ENCODE measurements at places on chromosomes 13 and 19.

DNA sequence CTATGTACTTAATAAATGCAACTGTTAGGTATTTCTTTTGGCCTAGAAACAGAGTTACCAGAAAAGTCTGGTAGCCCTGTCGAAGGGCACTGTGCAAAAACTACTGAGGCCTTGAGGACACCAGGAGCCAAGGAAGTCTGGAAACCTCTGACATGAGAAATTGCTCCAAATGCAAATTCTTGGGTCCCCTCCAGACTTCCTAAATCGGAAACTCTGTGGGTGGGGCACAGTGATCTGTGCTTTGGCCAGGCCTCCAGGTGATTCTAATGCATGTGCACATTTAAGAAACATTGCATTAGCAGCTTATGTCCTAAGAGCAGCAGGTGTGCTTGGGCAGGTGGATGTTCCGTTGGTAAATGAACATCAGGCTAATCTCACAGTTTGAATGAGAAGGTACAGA is 50.0 kb downstream of the STARD13 start:
- no peak for DNase-seq

DNA sequence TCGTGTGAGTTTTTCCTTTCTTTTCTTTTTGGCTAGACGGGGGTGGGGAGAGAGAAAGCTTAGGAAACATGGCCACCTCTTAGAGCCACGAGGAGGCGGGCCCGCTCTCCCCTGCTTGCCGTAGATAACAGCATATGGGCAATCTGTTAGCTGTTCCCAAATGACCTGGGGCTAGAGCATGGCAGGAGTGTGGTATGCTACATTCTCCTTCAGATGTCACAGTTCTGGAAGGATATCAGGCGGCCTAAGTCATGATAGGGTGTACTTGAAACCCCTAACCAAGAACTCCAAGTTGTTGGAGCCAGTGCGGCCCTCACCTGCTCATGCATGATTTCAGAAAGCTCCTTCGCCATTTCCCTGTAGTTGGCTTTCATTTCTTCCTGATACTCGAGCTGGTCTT is 44.3 kb upstream of the SLC15A1 start:
- DNase-seq, result no peak

GRCh38 chr13:101527130-101527529 is 74.7 kb downstream of the ITGBL1 start:
- DNase-seq, result no peak

GRCh38 chr19:2443116-2443784 is 13.5 kb downstream of the LMNB2 start:
- no peak for DNase-seq

DNA sequence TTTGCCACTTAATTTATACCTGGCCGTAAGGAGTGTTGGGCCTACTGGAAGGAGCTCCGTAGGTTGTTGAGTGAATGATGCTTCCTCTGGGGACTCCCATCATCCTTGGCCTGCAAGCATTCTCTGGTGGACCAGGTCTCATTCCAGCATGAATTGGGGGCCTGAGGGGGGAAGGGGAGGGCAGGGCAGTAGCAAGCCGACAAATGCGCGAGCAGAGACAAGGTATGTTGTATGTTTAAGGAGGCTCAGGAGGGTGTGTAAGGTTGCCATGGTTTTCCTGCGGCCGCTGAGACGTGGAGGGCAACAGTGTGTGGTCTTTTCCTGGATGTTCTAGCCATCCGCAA is 749 bp downstream of the ZNF264 start:
- DNase-seq, result no peak

GRCh38 chr13:51518827-51519226 is 65.4 kb upstream of the WDFY2 start:
- no peak for DNase-seq

DNA sequence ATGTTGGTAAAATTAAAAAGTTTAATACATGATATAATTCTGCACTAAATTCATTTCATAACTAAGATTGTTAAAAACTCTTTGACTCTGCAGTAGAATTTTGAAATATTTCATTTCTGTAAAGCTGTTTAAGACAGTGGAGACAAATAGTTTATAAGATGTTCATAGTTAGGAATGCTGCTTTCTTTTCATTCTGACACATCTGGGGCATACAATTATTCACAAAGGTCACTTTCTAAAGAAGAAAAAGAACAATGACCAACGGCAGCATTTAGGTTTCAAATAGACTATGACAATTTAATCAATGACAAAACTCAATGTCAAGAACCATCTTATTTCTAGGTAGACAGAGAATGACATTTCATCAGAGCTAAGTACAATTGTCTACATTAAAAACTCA is 1422.1 kb downstream of the PCDH9 start:
- no peak for DNase-seq

DNA sequence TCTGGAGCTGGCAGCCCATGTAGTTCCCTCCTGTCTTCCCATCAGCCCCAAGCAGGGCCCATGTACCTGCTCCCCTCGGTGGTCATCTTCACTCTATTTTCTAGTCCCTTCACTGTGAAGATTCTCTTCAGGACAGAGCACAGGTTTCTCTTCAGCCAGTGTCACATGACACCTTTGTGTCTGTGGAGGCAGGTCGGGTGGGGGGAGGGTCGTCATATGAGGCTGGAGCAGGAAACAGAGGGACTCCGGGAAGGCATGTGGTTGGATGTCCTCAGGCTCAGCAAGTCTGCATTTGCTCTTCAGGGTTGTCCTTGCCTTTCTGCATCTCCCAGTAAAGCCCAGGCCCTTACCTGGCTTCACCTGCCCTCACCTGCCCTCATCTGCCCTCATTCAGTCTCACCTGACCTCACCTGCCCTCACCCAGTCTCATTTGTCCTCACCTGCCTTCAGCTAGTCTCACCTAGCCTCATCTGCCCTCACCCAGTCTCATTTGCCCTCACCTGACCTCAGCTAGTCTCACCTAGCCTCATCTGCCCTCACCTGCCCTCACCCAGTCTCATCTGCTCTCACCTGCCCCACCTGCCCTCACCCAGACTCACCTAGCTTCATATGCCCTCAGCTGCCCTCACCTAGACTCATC is 120.3 kb downstream of the ZDHHC20 start:
- no peak for DNase-seq

GRCh38 chr19:28836421-28836820 is 376.5 kb downstream of the UQCRFS1 start:
- DNase-seq, result no peak

- DNase-seq, result no peak
Measured at GRCh38 chr19:6214881-6215541, 64.8 kb downstream of the MLLT1 start.

GRCh38 chr19:41811036-41811435 is 14.6 kb downstream of the CEACAM3 start:
- no peak for DNase-seq

DNA sequence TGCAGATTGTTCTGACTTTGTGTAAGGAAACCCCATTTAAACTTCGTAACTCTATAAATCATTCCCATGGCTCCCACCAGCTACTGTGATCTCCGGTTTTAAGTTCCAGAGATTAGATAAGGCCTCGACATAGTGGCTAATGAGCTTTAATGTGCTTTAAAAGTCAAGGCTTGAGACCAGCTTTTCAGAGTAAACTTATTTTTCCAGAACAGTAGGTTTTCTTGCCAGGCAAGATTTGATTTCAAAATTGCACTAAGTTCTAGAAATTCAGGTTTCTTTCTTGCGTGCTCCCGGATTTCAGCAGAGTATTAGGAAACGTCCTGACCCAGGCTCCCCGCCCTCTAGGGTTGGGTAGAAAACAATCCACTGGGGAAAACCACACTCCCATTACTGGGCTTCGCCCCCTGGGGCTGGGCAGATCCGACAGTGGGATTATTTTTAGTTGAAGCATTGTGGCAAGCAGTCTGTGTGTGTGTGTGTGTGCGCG is 43.3 kb downstream of the CRYL1 start:
- no peak for DNase-seq

DNA sequence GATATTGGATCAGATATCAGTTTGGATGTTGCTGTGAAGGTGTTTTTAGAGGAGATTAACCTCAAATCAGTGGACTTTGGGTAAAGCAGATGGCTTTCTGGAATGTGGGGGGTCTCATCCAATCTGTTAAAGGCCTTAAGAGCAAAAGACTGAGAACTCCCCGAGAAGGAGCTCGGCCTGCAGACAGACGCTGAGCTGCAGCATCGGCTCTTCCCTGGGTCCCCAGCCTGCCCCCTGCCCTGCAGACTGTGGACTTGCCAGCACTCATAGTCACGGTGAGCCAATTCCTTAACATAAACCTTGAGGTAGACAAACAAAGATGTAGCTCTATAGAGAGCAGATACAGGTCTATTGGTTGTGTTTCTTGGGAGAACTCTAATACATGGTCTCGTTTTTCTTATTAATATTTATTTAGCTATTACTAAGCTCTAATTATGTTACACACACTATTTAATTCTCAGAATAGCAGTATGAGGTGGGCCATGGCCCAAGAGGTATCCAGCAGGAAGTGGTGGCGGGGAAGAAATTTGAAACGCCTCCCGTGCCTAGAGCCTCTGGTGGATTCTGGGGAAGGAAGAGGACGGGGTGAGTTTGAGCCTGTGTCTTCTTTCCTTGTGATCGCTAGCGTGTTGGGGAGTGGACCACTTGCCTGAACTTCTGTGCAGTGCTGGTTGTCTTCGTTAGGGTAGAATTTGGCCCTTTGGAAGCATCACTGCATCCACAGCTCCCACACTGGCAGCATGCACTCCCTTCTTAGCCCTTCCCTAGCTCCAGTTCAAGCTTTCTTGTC is 305.3 kb downstream of the TEX29 start:
- no peak for DNase-seq

DNA sequence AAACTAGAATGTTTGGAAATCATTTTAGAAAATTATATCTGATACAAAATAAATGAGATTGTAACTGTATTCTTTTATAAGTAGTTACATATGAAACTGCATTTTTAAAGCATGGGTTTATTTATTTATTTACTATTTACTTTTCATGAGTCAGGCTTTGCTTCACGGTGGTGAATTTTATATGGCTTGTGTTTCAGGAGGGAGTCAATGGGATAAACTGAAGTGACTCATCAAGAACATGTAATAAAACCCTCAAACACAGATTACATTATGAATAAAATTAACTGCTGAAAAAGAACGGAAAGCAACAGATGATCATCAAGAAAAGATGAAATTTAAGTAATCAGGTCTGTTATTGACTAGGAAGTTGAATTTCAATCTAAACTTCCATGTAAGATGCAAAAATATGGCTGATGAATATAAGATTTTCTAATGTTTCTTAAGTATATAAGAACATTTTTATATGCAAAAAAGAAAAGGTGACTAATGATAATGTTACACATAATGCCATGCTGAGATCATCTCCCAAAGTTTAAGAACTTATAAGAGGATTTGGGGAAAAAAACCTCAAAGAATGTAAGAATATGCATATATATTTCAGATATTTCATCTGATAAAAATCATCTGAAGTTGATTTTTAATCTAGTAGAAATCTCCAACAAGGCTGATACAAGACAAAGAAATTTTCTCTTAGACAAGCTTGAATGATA is 383.6 kb downstream of the SLITRK1 start:
- DNase-seq, result no peak

DNA sequence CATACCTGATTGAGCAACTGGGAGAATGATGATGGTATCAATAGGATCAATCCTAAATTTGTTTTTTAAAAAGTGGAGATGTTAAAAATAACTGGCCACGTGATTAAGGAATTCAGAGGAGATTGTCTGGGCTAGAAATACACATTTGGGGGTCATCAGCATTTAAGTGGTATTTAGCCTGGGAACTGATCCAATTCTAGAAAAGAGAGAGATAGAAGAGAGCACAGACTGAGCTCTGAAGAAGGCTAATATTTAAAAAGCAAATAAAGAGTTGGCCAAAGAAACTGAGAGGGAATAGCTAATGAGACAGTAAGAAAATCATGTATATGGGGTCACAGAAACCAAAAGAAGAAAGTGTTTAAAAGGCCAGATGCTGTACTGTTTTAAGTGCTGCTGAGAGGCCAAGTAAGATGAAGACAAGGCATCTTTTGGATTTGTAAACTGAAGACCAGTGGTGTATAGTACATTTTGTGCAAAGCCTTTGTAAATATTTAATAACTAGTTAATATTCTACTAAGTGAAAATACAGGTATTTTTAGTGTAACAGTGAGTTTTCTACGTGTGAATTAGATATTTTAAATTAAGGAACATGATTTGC is 40.2 kb downstream of the UBL3 start:
- DNase-seq, result no peak

- no peak for DNase-seq
Measured at GRCh38 chr13:95039415-95039814, 261.8 kb downstream of the ABCC4 start.

GRCh38 chr19:32368787-32369186 is 23.4 kb downstream of the ZNF507 start:
- DNase-seq, result no peak

DNA sequence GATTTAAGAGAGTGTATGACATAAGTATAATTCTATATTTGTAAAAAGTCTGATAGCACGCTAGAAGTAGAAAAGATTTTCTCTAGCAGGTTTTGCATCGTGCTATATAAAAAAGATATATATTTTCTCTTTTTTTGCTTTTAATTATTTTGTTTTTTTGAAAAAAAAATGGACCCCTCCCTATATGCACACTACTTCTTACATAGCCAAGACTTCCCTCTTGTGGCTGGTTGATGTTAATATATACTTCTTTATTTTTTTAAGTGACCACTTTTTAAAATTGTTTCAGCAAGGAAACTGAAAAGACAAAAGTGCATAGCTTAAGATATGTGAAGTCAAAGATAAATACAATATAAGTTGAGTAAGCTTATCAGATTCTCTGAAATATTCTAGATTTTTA is 1202.8 kb downstream of the DIAPH3 start:
- no peak for DNase-seq

DNA sequence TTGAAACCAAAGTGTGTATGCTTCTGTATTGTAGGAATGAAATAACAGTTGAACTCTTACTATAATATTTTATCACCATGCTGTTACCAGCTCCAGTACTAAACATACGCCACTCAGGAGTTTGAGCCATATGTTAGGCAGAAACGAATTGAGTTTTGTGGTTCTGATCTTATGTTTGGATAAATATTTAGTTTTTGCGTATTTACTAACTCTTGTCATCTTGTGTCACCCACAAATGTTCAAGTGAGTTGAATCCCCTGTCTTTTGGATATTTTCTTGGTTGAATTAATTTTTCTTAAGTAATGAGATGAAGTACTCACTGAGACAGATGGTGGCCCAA is 1.5 kb downstream of the FNDC3A start:
- no peak for DNase-seq

- no peak for DNase-seq
Measured at GRCh38 chr19:14116918-14117578, 514 bp downstream of the PRKACA start.

DNA sequence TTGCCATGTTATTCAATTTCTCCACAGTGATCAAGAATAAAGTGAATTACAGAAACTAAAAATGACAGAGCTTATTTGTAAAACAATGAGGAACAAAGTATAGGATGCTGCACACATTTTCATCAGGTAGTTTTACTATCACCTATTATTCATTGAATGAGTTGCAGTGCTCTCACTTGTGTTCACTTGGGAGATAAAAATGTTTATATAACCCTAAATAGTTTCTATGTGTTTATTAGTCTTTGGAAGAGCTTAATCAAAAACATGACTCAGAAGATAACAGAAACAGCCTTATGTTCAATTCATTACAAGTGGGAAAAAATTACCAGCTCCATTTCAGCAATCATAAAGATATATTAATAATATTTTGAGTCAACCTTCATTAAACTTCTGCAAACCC is 796.2 kb downstream of the SLITRK1 start:
- DNase-seq, result no peak

- no peak for DNase-seq
Measured at GRCh38 chr13:32370805-32371204, 55.5 kb downstream of the BRCA2 start.

- DNase-seq, result no peak
Measured at GRCh38 chr19:58117841-58118575, 20.0 kb upstream of the ZSCAN18 start.

Data from activated CD4-positive, alpha-beta T cell treated with anti-CD3 and anti-CD28 coated beads, Interleukin-2, amount 50 U/mL, for 24 hours (primary cell).